Hypothalamus (tissue), 51 donors: ENCODE measurements at places on chromosomes 1 and 21.

GRCh38 chr1:44851308-44851707 is 8.3 kb upstream of the PTCH2 start:
- DNase-seq, result no peak

DNA sequence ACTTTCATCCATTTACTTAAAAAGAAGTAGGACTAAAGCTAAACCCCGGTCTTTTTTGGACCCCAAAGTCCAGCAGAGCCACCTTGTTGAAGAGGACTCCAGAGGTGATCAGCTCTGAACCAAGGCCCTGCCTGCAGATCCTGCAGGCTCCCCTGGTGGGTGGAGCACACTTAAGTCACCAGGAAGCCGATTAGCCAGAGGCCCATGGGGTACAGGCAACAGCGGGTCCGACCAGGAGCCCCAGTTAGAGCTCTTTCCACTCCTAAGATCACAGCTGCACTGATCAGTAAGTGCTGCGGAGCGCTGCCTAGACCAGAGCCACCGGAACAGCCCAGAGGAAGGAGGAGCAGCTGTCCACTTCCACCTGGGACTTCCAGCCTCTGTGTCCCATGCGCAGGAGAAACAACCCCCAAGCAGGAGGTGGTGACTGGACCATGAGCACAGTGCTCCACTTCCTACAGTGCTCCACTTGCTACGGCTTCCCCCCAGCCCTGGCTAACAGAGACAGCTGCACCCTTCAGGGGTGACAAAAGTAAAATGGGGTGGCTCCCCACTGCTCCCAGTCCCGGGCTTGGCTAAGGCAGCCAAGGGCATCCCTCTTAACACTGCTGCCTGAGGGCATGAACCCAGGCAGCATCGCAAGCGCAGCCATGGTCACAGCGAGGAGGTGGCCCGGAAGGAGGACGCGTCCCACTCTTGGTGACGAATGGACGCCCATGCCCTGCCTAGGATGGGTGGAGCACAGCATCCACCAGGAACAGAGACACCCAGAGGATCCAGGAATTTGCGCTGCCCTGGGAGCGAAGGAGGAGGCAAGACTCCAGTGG is 58.0 kb downstream of the NPHP4 start:
- no peak for DNase-seq

DNA sequence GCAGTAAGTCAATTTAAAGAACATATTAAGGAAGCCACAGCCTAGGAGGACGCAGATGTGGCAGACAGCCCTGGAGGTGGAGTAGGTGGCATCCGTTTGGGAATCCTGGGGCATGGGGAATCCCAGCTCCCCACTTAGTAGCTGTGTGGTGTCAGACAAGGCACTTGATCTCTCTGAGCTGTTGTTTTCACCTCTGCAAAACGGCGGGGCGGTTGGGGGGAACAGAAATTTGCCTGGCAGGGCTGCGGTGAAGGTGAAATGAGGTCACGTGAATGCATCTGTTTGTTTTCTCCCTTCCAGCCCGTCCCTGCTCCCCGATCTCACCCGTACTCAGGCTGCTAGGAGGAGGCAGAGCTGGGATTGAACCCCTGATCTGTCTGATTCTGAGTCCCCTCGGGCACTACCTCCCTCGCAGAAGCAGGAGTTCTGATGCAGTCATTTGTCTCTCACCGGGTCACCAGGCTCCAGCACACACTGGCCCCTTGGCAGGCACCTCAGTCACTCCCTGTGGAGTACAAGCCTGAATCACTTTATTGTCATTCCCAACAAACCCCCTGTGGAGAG is 2.2 kb upstream of the LAPTM5 start:
- DNase-seq, result no peak

- DNase-seq, result no peak
These were observed 547.9 kb upstream of the TMPRSS15 start for GRCh38 chr21:18951271-18952038.

DNA sequence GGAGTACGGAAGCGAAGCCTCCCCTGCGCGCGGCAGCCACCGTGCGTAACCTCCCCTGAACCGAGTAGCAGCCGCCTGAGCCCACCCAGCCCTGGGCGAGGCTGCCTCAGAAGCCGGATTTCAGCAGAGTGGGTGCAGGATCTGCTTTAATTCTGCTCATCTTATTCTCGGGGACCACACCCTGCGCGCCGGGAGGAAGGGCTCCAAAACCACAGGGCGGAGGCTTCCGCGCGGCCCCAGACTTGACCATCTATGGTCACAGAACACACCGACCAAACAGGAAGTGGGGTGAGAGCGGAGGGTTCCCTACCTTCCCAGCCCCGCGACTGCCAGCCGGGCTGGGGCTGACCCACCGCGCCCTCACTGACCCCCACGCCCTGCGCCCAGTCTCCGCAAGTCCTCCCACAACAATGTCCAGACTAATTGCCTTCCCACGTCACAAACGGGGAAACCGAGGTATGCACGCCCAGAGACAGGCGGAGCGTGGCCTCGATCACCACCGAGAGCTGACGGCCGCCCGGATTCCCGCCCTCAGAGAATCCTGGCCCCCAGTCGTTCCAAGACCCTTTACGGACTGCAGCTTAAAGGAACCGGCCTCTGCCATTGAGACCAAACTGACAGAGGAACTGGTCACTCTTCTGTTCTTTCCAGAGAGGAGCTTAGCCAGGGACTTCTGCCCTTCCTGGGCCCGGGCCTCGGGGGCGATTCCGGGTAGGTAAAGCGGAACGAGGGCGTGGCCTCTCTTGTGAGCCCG is 595 bp upstream of the CAP1 start:
- no peak for DNase-seq

GRCh38 chr1:175935166-175935565 is 191.8 kb upstream of the TNR start:
- DNase-seq, result no peak

DNA sequence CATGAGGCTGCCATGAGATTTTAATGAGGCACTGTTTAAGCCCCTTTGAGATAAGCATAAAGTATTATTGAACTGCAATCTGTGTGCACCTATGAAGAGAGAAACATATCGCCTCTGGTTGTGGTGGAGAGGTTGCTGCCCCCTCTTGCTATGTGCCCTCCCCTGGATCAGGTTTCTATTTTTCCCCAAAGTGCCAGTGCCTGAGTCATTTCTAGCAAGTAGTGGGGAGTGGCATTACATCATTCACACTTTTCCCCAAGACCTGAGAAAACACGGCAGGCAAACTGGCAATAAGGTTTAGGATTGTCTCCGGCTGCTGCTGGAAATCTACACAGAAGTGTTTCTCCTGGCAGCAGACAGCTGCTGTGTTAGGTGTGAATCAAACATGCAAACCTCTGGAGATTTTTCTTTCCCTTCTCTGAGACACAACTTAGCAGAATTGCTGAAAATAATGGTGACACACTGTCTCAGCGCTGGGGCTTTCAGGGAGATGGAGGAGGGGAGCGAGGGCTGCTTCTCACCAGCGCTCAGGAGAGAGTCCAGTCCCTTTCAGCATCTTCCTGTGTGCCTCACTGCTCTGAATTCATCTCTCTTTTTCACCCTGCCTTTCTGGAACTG is 13.7 kb upstream of the RGS16 start:
- DNase-seq, result no peak

DNA sequence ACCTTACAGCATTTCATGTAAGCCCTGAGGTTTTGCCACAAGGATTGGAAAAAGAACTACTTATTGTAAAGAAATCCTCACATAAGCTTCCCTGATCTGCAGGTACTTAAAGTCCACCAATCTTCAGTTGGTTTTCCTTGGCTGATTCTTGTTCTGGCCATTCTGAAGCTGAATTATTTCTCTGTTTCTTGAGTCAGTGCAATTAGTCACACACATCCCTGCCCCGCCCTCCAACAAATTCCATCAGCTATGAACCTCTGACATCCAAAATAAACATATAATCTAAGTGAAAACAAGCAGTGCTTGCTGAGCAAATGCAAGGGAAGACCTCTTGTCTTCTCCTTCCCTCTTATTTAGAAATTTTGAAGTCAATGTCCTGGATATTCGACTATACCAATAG is 8.2 kb upstream of the FNDC7 start:
- DNase-seq, result no peak

- peak; percentile 44 for DNase-seq
These were observed 138.3 kb downstream of the TTLL7 start for GRCh38 chr1:83860490-83861221.

DNA sequence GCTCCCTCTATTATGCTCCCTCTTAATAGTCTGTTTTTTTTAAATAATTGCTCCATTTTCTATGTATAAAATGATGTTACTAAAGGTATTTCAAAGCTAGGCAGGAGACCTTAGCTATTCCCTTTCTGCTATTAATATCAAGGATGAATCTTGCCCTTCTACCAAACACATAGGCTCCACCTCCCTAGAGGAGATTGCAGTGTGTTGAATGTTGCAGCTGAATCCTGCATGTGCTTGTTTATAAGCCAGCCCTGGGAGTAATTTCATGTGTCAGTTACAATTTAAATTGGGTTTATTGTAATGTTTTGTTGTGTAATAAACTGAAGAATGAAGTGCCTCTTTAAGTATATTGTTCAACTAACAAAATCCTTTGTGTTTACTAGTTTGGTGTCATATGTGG is 66.0 kb downstream of the TMEM200B start:
- no peak for DNase-seq

DNA sequence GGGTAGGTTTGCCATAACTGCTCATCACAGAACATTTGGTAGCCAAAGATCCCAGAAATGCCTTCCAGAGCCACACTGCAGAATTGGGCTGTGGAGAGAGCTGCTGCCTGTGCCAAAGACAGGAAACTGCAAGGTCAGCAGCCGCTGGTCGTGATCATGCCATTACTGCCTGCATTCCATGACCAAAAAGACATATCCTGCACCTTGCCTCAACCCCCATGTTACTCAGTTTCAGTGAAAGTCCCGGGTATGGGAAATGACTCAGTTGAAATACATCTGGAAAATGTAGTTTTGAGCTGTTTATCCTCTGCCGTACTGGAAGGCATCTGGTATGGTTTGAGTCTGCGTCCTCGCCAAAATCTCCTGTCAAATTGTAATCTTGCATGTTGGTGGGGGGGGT is 161.7 kb downstream of the FCRL5 start:
- DNase-seq, result no peak

- no peak for DNase-seq
These were observed 93.9 kb downstream of the STUM start for GRCh38 chr1:226642421-226642820.

GRCh38 chr1:107936498-107937481 is 28.2 kb downstream of the VAV3 start:
- DNase-seq, result no peak

DNA sequence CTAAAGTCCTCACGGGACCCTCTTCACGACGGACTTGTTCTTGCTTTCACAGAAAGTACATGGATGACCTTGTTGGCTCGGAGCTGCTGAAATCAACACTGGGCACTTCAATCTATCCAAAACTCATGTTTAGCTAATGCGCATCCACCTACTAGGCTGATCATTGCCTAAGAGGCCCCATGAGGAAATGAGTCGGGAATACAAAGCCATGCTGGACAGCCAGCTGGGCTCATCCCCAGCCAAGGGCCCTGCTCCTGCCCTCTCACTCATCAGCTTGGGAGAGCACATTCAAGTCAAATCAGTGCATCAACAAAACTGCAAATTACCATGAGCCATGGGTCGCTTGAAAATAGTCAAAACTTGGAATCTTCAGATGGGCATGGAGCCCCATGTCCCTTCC is 14.8 kb upstream of the HEYL start:
- no peak for DNase-seq

DNA sequence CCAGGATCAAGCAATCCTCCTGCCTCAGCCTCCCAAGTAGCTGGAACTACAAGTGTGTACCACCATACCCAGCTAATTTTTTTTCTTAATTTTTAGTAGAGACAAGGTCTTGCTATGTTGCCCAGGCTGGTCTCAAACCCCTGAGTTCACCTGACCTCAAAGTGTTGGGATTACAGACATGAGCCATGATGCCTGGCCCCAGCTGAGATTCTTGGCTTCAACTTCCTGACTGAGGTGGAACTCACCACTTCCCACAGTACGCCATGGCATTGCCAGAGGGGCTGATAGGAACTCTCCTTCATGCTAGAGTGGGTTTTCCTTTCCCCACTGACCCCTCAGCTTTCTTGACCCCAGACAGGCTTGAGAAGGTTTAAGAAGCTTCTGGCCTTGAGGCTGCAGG is 251.0 kb upstream of the CSF3R start:
- DNase-seq, result no peak

DNA sequence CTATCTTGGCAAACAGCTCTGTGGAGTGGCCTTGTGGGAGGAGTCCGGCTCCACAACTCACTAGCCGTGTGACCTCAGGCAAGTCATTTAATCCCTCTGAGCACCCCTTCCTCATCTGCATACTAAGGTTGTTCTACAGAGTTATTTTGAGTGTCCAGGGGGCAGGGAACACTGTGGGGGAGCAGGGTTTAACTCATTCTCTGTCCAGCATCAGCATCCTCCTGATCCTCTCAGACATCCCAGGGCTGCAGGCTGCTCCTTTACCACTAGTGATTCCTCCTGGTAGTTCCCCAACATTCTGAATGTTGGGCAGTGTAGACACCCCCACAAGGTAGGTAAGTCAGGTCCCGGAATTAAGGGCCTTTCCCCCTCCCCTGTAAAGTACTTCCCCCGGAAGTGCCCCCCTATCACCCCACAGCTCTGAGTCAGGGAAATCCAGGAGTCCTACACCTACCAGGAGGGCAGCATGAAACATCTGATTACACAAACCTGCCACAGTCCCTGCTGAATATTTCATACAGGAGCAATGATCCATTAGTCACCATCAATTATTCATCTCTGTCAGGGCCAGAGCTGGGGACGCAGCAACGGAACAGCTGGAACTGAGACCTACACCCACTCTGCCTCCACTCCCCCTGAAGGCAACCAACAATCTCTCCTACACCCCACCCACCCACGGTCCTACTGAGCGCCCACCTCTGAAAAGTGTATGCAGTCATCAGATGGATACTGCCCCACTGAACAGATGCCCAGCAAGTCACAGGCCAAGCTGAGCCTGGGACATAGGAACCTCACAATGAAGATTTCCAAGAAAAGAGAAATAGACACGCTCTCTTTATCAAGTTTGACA is 20.5 kb downstream of the SYT2 start:
- no peak for DNase-seq

GRCh38 chr1:184510110-184510509 is 123.3 kb downstream of the C1orf21 start:
- DNase-seq, result no peak

GRCh38 chr1:150484861-150485260 is 2.4 kb upstream of the TARS2 start:
- no peak for DNase-seq
